ENCODE measurements at places on chromosomes 12 and 14.
A peak's percentile ranks its signal among the peaks of the same experiment; 100 is the strongest.

- no peak for DNase-seq
Observed at GRCh38 chr14:54687750-54688119, 120.8 kb downstream of the SAMD4A start.

- peak; percentile 76 for DNase-seq
Observed at GRCh38 chr14:51828017-51828797, 32.2 kb upstream of the GNG2 start.

GRCh38 chr12:102497743-102498142 is 17.4 kb upstream of the IGF1 start:
- DNase-seq = no peak

- DNase-seq = no peak
Observed at GRCh38 chr12:3532931-3533702, 42.1 kb downstream of the PRMT8 start.

GRCh38 chr14:102831163-102831804 is 54.0 kb downstream of the TRAF3 start:
- no peak for DNase-seq

GRCh38 chr12:76020281-76020680 is 11.3 kb downstream of the PHLDA1 start:
- DNase-seq = peak; percentile 97

- DNase-seq = no peak
Observed at GRCh38 chr12:46389031-46389616, 16.6 kb upstream of the SLC38A2 start.

DNA sequence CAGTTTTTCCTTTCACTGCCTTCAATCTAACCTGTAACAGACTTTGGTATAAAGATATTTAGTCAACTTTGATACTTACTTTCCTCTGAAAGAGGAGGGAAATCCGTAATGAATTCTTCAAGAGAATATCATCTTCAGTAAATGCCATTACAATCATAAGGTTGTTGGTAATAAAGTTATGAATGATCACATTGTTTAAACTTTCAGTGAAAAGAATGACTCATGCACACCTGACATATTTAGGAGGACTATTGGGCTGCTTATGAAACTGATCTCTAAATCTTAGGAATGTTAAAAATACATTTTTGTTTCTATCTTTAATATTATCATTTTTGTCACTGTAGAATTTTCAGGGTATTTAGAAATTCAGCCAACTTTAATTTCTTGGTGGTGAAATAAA is 474.7 kb downstream of the SLC16A7 start:
- DNase-seq = peak; percentile 11
